PC-3 (cell line): ENCODE measurements at places on chromosomes 1 and 21. TPM values are rescaled to one million over a fixed set of nuclear protein-coding genes. Genes with fewer than 3 reads are reported as not detected.

DNA sequence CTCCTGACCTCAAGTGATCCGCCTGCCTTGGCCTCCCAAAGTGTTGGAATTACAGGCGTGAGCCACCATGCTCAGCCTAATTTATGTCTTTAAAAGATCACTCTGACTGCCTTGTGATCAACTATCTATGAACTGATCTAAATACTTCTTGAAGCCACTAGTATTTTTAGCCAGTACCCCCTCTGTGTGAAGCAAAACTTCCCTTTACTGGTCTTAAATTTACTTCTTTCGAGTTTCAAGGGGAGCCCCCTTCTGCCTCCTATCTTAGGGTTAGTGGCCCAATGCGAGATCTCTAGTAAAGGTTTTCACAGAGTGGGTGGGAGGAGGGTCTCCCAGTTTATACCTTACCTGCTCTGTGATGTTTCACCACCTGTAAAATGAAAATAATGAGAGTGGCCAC, 66.1 kb upstream of the RPL11 start:
- no peaks in the 10 kb centered on the region for H3K27me3 ChIP-seq
- H3K4me3 ChIP-seq: no peak overlapping the region
- no peaks in the 10 kb centered on the region for H3K4me1 ChIP-seq
- H3K36me3 ChIP-seq: no peaks in the 10 kb centered on the region

Gene OVAAL
- total RNA-seq: not detected in 2 replicates

Gene WNT2B
- total RNA-seq: 0.46 and 0.55 TPM in 2 replicates

Gene FHAD1
- 0.95 and 1.4 TPM in 2 replicates for total RNA-seq

Gene CLCA1
- not detected in 2 replicates for total RNA-seq

Gene CFAP107
- not detected in 2 replicates for total RNA-seq

DNA sequence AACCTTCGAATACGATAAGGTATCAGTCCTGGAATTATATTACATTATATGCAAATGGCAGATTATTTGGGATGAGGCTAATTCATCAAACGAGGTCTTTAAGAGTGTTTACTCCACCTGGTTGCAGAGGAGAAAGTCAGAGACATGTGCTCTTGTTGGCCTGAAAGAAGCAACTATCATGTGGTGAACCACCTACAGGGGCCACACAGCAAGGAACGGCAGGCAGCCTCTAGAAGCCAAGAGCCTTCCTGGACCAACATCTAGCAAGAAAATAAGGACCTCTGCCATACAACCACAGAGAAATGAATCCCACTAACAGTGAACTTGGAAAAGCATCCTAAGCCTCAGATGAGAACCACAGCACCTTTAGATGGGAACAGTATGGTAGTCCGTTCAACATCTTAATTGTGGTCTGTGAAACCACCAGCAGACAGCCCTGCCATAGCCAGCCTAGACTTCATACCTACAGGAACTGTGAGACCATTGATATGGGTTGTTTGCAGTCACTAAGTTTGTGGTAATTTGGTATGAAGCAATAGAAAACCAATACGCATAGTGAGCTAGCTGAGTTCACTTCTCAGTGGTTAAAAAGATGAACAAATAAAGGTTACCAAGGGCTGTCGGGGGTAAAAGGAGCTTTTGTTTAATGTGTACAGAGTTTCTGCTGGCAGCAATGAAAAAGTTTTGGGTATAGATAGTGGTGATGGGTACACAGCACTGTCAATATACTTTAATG, 345.7 kb upstream of the RUNX1 start:
- no peaks in the 10 kb centered on the region for H3K27me3 ChIP-seq
- peak overlapping the region; percentile 39 for H3K27ac ChIP-seq
- DNase-seq: peak; percentile 63
- H3K36me3 ChIP-seq: no peaks in the 10 kb centered on the region

DNA sequence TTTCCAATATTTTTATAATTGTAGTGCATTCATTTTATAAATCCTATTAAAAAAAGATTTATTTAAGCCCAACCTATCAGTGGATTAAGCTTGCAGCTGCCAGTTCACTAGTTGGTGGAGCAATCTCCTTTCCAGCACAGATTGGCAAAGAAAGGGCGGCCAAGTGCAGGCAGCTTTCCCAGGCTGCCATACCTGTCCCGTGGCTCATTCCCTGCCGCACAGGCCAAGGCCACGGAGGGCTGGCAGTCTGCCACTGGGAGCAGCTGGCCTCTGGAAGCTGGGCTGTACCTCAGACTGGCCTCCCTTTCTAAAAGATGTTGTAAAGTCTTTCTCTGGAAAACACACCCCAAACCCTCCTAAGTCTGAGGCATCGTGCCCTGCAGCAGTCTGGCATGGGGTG, 74.2 kb downstream of the SIM2 start:
- H3K4me1 ChIP-seq: peaks cover 12% of the 10 kb centered on the region; the same call in 1 of the 2 replicates
- peak; percentile 82 for DNase-seq
- H3K27me3 ChIP-seq: no peaks in the 10 kb centered on the region
- H3K36me3 ChIP-seq: no peaks in the 10 kb centered on the region
